ENCODE measurements at places on chromosomes 12 and 14.

DNA sequence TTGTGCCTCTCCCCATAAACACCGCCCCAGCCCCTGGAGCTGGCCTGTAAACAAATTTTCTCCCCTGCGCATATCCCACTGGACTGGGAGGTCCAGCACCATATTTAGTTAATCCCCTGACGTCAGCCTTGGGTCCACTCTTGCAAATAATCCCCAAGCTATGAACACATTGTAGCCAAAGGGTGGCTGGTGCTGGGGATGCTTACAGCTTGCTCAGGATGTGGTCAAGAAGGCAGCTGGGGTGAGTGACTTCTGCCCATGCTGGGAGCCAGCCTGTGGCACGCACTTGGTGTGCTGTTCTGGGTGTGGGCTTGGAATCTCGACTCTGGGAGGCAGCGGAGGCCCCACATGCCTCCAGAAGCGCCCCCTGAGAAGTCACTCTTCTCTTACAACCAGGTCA is 32.1 kb downstream of the CMKLR1 start:
- no peak for DNase-seq

DNA sequence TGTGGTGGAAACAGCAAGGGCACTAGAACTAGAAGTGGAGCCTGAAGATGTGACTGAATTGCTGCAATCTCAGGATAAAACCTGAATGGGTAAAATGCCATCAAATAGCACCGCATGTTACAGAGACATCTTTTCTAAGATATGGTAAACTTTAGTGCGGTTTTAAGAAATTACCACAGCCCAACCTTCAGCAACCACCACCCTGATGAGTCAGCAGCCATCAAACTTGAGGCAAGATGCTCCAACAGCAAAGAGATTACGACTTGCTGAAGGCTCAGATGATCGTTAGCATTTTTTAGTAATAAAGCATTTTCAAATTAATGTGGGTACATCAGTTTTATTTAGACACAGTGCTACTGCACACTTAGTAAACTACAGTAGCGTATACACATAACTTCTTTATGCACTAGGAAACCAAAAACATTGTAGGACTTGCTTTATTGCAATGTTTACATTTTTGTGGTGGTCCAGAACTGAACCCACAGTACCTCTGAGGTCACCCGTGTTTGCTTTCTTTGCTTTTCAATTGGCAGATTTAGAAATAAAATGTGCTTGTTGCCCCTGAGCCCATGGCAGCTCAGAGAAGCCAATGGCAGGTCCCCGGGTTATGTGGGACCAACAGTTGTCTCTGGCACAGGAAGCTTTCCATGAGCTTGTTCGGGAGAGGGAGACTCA is 15.9 kb downstream of the GOLGA3 start:
- no peak for DNase-seq

DNA sequence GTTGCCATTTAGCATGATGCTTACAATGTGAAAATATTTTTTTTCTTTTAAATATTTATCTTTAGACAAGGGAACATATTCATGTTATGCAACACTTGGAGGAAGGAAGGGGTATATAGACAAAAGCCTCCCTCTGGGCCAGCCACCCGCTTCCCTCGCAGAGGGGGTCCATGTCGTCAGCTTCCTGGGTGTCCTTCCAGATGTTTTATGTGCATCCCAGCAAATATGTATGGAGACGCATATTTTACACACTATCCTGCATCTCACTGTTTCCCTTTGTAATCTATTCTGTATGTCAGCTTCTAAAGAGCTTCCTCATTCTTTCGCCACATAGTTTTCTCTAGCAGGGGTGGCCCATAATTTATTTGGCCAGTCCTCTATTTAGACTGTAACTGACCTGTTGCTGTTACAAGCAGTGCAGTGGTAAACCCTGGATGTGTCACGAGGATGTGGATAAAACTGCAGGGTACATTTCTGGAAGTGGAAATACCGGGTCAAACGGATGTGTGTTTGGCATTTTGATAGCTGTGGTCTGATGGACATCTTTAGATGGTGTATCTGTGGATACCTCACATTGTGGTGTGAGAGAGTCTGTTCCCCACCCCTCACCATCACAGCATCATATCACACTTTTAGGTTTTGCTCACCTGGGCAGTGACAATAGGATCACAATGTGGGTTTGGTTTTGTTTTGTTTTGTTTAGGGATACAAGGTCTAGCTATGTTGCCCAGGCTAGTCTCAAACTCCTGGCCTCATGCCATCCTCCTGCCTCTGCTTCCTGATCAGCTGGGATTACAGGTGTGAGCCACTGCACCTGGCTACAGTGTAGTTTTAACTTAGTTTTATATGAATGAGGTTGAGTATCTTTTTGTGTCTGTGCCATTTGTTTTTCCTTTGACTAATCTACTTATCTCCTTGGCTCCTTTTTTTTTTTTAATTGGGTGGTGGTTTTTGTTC is 31.6 kb downstream of the FAM222A start:
- DNase-seq = no peak

- DNase-seq = no peak
Observed at GRCh38 chr14:67486890-67487289, 1.6 kb downstream of the TMEM229B start.

DNA sequence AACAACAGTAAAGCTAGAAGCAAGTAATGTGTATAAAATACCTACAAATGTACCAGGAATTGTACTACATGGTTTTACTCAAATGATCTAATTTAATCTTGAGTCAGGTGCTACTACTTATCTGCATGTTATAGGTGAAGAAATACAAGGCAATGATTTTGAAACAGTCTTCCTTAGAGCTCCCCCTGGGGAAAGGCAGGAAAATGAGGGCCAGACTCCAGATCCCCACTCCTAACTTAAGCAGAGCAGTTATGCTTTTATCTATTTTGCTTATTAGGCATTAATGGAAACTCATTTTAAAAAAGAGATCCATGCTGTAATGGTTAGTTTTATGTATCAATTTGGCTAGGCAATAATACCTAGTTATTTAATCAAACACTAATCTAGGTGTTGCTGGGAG is 109.3 kb upstream of the CPSF6 start:
- DNase-seq = no peak

DNA sequence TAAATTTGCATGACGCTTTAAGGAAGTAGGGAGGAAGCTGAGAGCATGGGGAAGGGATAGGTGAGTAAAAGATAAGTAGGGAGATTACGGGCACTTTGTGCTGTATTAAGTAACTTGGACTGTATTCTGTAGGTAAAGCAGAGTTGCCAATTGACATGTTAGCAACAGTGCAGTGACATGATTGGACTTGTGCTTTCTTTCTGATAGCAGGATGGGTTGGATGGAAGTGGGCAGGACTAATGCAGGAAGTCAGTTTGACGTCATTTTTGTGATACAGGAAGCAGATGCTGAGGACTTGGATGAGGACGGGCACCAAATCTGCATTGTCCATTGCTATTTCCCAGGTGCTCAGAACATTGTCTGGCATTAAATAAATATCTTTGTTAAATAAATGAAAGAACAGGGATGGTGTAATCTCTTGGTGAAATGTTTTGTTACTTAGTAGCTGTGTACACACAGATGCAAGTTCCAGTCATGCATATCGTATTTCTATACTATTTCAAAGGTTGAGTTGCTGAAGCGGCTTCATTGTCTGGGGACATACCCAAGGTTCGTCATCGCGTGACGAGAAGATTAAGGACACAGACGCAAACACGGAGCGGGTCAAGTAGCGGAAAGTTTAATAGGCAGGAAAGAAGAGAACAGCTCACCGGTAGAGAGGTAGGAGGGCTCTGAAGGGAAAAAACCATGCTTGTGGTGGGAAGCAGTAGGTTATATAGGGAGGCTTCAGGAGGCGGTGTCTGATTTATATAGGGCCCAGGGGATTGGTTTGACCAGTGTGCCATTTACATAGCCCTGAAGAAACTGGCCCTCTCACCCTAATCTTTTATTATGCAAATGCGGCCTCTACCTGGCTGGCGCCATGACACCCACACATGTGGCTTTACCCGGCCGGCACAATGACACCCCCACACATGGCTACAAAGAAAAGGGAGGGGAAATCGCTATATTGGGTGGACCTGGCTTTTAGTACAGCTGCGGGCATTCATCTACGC is 30.7 kb downstream of the GUCY2C start:
- no peak for DNase-seq

GRCh38 chr14:73452341-73453186 is 5.8 kb downstream of the NUMB start:
- no peak for DNase-seq

- no peak for DNase-seq
Observed at GRCh38 chr12:28936711-28937110, 212.4 kb upstream of the FAR2 start.

- DNase-seq = no peak
Observed at GRCh38 chr12:115983226-115983798, 294.2 kb downstream of the MED13L start.

DNA sequence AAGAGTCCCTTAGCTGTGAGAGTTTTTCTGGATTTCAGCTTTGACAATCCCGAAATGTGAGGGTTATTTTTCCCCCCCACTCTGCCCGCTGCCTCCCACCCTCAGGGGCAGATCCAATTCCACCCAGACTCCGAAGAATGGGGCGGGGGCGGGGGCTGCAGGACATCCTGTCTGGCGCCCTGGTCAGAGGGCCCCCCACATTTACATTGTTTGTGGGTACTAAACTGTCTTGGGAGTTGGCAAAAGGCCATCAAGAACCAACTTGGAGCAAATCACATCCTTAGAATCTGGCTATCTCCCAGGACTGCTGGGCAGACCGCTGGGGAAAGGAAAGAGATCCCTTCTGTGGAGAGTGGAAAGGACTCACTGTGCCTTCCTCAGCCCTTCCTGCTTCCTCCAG is 2.4 kb downstream of the EMP1 start:
- no peak for DNase-seq

DNA sequence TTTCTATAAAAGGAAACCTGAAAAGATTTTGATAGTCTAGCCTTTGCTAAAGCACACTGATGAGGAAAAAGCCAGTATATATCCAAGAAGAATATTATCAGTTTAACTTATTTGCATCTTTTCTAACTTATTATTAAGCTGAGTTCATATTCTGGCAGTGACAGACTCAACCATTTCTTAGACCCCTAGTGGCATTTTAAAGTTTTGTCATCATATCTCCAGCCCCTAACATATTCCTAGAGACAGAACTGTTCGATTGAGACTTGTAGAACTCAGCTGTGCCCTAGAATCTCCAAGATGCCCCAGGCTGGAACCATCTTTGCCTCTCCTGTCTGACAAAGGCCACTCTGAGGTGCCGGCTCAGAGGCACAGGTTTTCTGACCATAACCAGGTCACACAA is 365.6 kb downstream of the NELL2 start:
- no peak for DNase-seq

DNA sequence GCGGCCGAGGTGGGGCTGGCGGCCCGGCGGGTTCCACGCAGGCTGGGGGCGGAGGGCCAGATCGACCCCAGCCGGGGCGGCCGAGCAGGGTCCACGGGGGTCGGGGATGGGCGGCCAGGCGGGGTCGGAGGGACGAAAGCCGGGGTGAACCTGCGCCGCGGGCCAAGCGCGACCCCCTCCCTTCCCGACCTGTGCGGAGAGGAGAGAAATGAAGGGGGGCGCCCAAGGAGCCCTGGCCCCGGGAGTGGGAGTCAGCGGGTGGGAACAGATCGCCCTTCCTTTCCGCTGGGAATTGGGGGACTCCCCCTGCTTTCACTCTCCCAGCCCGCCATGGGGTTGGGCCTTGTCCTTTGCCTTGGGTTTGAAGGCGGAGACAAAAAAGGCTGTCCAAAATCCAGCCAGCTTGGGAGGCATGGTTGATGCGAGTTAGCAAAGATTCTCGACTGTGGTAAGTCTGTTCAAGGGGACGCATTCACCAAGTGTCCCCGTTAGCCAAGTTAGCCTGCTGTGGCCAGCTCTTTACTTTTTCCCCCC is 559 bp upstream of the CKAP4 start:
- no peak for DNase-seq

DNA sequence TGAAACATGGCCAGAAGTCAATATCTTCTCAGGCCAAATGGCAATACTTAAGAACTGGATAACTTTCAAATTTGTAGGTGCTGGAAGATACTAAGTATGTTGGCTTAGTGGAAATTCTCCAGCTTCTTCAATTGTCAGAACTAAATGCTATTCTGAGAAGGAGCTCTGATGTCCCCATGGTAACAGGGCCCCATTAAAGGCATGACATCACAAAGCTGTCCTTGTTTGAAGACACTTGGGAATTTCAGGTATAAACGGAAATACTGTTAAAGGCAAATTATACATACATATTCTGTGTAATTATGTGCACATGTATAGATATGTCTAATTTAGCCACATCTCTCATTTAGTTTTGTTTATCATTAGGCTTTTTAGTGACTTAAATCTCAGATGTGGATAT is 210.0 kb upstream of the SEL1L start:
- no peak for DNase-seq

Data from stimulated activated CD8-positive, alpha-beta memory T cell treated with anti-CD3 and anti-CD28 coated beads, Interleukin-7, amount 100 ng/mL, for 48 hours (primary cell).